Stimulated activated CD4-positive, alpha-beta T cell treated with anti-CD3 and anti-CD28 coated beads, Interleukin-4, amount 100 ng/mL, for 4 hours (primary cell): ENCODE measurements at places on chromosomes 7 and 10.

DNA sequence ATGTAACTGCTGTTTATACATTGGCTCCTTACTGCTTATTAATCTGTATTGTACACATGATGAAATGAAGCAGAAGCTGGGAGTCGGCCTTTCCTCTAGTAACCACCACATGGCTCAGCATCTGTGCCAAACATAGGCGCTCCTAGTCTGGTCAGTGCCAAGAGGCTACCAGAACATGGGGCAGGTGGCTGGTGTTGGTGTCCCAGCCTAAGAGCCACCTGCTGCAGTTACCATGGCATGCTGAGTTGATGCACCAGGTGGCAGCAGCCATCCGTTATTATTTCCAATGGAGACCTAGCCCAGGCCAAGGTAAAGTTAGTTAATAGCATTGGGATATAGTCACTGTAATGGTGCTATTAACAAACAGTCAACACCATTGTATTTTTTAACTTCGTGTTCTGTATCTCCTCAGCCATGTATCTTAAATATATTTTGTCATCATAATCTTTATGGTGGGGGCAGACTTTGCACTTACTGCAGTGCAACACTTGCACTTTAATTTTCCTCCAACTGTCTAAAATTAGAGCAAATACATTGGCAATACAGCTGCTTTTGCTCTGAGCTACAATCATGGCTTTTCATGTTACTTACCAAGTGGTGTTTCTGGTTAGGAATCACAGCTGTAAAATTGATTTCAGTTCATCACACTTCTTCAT, 33.1 kb downstream of the HBP1 start:
- DNase-seq, result no peak

DNA sequence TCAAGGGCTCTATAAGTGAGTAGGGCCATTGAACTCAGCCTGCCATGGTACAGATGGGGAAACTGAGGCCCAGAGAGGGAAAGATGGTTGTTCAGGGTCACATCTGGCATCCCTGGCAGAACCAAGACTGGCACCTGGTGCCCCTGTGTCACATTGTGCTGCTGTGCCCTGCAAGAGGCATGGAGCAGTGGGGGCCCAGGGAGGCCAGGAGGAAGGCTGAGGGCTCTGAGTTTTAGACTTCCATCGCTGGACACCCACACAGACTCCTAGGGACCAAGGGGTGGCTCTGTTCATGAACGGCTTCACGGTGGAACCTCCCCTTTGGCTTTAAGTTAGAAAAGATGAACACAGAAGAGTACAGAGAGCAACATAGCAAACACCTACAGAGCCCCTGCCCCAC, 66.7 kb upstream of the AQP1 start:
- DNase-seq, result no peak

- DNase-seq, result no peak
Observed at GRCh38 chr10:111724121-111724520, 459.4 kb downstream of the GPAM start.

DNA sequence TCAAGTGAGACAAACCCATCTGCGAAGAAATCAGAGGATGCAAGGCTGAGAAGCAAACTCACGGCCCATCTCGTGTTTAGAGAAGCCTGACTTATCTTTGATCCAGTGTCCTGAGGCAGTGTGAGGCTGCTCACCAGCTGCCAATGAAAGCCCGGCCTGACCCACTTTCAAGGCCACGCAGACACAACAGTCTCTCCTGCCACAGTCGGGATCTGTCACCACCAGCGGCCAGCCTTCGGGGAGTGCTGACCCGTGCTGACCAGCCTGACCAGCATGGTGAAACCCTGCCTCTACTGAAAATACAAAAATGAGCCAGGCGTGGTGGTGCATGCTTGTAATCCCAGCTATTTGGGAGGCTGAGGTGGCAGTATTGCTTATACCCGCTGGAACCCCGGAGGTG, 7.4 kb upstream of the DNAJB6 start:
- no peak for DNase-seq

- no peak for DNase-seq
Observed at GRCh38 chr10:612696-613095, 76.8 kb downstream of the DIP2C start.

DNA sequence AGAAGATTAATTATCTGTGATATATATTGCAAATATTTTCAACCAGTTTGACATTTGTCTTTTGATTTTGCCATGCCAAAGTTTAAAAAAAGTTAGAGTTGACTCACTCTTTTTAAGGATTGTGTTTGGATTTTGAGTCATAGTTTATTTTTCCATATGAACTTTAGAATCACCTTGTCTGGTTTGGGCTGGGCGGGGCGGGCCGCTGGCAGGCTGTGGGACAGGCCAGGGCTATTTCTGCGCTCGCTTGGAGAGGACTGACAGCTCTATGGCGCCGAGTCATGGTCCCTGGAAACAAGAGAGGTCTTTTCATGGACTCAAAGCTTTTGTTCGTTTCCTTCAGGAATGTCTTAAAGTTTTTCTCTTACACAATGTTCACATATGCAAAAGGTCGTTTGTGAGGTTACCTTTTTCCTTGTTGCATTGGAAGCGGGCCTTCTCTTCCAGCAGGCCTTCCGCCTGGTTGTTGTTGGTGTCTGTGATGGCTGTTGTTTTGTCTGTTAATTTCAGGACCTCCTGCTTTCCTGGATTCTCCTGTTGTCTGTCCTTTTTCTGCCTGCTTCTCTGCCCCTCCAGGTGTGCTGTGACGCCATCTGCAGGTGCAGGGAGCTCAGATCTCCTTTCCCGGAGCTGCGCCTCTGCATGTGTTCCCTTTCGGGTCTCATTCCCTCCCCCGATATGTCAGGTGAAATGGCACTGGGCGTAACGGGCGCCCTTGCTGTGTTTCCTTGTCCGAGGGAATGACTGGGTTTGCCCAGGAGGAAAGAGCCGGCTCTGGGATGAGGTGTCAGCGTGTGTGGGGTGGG, 53.8 kb downstream of the INPP5A start:
- no peak for DNase-seq

- DNase-seq, result no peak
Observed at GRCh38 chr7:34060196-34060947, 155.0 kb downstream of the BMPER start.

DNA sequence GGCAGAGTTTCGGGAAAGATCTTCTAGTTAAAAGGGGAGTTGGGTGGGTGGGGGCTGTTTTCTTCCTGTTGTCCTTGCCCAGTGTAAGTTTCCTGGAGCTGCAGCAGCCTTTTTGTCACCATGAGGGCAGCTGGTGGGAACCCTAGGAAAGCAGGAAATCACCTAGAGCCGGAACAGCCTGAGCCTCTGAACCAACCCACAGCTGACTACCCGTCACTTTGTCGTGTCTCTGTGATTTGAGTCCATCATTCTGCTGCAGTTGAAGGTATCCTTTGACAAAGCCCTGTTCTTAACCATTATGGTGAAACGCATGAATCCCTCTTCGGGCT, 1.2 kb upstream of the C10orf143 start:
- no peak for DNase-seq

- no peak for DNase-seq
Observed at GRCh38 chr7:67590649-67591048, 594.0 kb downstream of the TYW1 start.

GRCh38 chr7:28960071-28960840, 2.1 kb upstream of the TRIL start:
- DNase-seq, result no peak

- no peak for DNase-seq
Observed at GRCh38 chr10:133452453-133452852, 1.3 kb upstream of the SCART1 start.

- DNase-seq, result no peak
Observed at GRCh38 chr7:120842121-120842621, 15.8 kb downstream of the TSPAN12 start.

- DNase-seq, result no peak
Observed at GRCh38 chr10:78292982-78293865, 259.6 kb downstream of the RPS24 start.

GRCh38 chr7:97342512-97342911, 225.0 kb downstream of the SDHAF3 start:
- no peak for DNase-seq

- no peak for DNase-seq
Observed at GRCh38 chr10:31170636-31171035, 139.0 kb upstream of the ZNF438 start.

- no peak for DNase-seq
Observed at GRCh38 chr7:2663121-2663886, 24.7 kb upstream of the AMZ1 start.

- DNase-seq, result no peak
Observed at GRCh38 chr10:129029051-129029450, 438.0 kb upstream of the MGMT start.

- no peak for DNase-seq
Observed at GRCh38 chr10:58842860-58843376, 330.2 kb downstream of the BICC1 start.

DNA sequence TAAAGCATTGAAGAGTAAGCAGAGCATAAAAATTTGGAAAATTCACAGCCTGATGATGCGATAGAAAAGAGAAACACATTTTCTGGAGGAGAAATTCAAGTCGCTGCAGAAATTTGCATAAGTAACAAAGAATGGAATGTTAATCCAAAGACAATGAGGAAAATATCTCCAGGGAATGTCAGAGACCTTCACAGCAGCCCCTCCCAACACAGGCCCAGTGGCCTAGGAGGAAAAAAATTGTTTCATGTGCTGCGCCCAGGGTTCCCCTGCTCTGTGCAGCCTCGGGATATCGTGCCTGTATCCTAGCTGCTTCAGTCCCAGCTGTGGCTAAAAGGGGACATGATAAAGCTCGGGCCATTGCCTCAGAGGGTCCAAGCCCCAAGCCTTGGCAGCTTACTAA, 206.8 kb downstream of the TPK1 start:
- DNase-seq, result no peak

DNA sequence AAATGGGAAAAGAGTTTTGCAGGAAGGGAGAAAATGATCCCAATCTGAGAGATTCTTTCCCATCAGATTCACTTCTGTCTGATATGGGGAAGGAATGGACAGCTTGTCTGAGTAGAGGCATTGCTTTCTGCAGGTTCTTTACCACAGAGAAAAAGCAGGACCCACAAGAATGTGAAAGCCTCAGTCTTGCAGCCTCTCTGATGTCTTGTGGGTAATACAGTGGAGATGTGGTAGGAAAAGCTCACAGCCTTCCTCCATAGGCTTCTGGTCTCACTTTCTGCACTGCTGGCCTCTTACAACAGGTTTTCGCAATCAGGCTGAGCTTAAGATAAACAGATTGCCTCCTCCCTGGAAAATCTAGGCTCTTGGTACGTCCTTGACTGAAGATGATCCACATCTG, 551 bp downstream of the IFIT1 start:
- DNase-seq, result no peak

DNA sequence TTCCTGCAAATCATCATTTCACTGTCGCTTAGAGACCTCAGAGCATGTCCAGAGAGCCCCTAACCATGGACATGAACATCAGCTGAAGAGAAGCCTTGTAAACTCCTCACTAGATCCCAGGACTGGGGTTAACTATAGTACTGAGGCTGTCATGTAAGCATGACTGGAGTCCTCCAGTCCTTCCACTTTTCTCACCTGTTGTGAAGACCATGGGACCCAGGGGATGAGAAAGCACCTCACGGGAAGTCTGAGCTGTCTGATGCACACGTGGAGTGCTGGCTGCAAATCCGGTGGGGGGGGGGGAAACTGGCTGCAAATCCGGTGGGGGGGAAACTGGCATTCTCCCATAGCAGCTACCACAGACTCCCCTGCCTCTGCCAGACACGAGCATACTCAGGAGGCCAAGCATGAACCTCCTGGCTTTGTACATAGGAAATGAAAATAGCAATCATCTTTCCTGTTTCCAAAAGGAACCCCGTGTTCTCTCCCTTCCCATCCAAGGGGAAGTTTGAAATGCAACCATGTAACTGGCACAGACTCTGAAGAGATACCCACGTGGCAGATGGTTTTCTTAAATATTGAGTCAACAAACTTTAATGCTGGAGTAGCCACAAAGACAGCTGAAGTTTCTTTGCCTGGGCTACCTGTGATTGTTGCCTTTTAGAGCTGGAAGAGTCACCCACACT, 261.4 kb downstream of the ZMYND11 start:
- DNase-seq, result no peak

DNA sequence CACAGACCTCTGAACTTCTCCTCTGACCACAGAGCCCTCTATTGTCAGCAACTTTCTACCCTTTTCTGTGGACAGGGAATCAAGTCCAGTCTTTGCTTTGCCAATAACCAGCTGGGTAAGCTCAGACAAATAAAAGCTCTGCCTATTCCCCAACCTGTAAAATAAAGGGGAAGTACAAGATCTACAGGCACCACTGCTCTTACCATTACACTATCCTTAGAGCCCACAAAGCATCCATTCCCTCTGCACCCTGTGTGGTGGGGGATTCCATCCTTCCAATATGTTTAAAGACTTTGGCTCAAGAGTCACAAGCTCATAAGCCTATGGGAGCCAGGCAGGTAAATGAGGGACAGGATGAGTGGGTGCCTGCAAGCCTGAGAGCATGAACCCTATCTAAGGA, 88.2 kb downstream of the PARD3 start:
- no peak for DNase-seq

GRCh38 chr10:30070001-30070685, 10.8 kb upstream of the JCAD start:
- no peak for DNase-seq

GRCh38 chr10:77027141-77027540, 610.5 kb downstream of the KCNMA1 start:
- no peak for DNase-seq

DNA sequence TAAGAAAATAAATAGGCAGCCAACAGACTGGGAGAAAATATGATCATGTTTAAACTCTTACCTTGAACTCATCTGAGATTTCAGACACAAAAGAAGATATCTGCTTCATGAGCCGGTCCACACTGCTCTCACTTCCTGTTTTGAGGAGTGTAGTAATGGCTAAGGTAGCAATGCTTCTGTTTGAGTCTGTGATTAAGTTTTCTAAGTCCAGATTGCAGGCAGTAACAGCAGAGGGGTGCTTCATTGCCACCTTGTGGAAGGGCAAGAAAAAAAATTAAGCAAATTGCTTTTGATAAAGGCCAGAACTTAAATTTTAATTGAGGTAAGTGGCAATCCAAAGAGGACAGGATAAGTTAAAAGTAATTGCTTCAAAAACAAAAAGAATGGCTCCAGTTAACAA, 69.1 kb downstream of the MEST start:
- DNase-seq, result no peak

DNA sequence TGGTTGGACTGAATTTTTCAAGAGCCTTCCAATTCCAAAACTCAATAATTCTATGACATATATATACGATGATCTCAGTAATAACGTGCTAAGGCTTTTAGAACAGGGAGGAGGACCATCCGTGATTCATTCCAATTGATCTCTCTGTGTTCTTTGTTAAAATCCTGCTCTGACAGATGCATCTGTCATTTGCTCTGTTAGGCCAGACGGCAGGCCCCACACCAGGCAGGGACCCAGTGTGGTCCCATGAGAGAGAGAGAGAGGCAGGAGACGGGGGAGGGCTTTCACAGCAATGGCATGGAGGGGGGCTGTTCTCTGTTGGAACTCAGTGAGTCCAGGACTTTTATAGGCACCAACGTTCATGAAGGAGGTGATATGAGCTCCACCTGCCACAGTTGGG, 160.0 kb upstream of the INSYN2A start:
- no peak for DNase-seq

- DNase-seq, result no peak
Observed at GRCh38 chr7:131595699-131596098, 39.3 kb upstream of the PODXL start.

GRCh38 chr7:64876792-64877713, 26.0 kb upstream of the ZNF273 start:
- DNase-seq, result peak; percentile 69
